ENCODE measurements at places on chromosomes 16 and 17. TPM values are rescaled to one million over a fixed set of nuclear protein-coding genes. Genes with fewer than 3 reads are reported as not detected.

Gene KRT40
- polyA plus RNA-seq: not detected

Gene SOX8
- polyA plus RNA-seq: 2.1 TPM

Gene CHP2
- 0.07 TPM for polyA plus RNA-seq

Gene ENPP7
- polyA plus RNA-seq: not detected

Gene HS3ST4
- polyA plus RNA-seq: not detected

Gene EVPLL
- polyA plus RNA-seq: not detected

Gene KCNJ18
- polyA plus RNA-seq: not detected

Gene CUEDC1
- polyA plus RNA-seq: 19.9 TPM

Gene AATK
- polyA plus RNA-seq: 10.6 TPM

Gene NAA60
- polyA plus RNA-seq: 67.5 TPM

Gene CDR2L
- 4.1 TPM for polyA plus RNA-seq

Gene GLTPD2
- polyA plus RNA-seq: not detected

Gene WNT9B
- polyA plus RNA-seq: not detected

Gene MT1M
- 8.0 TPM for polyA plus RNA-seq

Gene MAF
- polyA plus RNA-seq: 7.2 TPM

Gene CRISPLD2
- 43.8 TPM for polyA plus RNA-seq

Gene PIK3R6
- polyA plus RNA-seq: 0.94 TPM

Data from adrenal gland (tissue), 19 donors.